ENCODE measurements at places on chromosomes 7 and 10.
A peak's percentile ranks its signal among the peaks of the same experiment; 100 is the strongest.

DNA sequence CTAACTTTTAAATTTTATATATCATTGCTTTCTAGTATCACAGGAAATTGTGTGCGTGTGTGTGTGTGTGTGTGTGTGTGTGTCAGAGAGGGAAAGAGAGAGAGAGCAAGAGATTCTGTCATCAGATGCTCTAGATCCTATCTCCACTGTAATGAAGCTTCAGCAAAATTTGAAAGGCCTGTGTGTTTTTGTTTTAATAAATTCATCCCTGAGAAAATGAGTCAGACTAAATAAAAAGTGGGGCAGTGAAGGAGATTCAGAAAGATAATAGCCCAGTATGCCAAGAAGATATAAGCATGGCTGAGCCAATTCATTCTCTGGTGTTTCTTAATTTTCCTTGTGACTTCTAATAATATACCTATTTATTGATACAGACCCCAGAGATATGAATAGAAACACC is 184.2 kb upstream of the TMEM196 start:
- no peak for DNase-seq

GRCh38 chr7:1669954-1670893 is at the start of gene ELFN1:
TSS of gene ELFN1 (plus strand) at chr7:1670277. CDS start at chr7:1744597, 74,320 bp downstream.
- DNase-seq: peak; percentile 81

DNA sequence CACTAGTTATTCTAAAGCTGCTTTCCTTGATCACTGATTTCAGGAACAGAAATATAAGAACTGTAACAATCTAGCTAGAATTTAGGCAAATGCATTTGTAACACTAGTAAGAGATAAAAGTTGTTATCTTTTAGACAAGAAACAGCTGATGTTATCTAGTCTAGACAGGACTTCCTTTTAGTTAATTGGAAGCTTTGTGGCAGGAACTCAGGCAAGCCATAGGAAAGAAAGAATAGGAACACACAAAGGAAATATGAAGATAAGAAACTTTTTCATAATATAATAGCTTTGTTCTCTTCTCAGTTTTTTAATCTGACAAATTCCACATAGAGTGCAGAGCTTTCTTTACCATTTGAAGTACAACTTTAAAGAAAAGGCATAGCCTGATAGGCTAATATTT is 59.0 kb upstream of the AGR3 start:
- DNase-seq: no peak

DNA sequence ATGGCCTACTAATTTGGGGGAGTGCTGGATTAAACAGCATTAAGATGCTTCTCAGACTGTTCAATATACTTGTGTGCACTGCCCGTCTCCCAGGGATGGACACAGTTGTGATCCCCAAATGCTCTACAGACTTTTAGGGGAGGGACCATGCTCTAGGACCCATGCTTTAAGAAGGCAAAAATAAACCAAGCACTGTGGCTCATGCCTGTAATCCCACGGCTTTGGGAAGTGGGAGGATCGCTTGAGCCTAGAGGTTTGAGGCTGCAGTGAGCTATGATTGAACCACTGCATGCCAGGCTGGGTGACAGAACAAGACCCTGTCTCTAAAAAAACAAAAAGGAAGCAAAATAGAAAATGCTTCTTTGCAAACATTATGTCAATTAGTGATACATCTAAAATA is 102.6 kb downstream of the VOPP1 start:
- DNase-seq: no peak

- DNase-seq: no peak
These were observed 29.5 kb downstream of the CUX1 start for GRCh38 chr7:101846800-101847538.

DNA sequence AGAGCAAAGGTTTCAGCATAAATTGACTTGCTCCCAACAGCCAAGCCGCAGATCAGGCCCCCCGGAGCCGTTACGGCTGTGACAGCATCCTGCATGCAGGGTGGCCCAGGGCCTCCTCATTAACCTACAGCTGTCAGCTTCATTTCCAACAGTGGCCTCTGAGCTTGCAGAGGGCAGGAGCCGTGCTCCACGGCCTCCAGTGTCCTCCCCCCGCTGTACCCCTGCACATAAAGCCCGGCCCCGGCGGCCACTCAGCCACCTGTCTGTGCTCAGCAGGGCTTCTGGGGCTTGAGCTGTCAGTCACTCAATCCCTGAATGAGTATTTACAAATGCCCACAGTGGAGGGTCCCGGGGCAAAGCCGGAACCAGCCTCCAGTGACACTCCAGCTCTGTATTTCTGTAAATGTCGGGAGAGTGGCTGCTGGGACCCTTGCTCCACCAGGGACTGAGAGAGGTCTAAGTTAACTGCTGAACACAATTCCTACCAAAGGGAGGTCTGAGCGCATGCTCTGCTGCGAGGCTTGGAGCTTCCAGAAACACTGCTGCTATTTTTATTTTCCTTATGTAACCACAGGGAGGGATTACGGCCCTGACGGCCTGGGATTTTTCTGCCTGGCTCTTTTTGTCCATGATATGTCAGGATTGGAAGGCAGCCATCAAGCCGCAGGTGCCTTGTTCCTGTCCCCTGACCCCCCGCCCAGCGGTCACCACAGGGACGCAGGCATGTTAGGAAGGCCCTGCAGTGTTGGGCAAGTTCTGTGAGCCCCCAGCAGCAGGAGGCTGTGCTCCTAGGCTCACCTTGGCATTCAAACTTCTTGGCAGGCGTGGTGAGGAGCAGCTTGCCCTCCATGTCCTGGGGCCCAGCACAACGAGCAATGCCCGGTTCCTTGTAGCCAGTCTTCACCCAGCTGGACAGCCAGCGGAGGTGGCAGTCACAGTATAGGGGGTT is 165.0 kb downstream of the SLIT1 start:
- peak; percentile 84 for DNase-seq

DNA sequence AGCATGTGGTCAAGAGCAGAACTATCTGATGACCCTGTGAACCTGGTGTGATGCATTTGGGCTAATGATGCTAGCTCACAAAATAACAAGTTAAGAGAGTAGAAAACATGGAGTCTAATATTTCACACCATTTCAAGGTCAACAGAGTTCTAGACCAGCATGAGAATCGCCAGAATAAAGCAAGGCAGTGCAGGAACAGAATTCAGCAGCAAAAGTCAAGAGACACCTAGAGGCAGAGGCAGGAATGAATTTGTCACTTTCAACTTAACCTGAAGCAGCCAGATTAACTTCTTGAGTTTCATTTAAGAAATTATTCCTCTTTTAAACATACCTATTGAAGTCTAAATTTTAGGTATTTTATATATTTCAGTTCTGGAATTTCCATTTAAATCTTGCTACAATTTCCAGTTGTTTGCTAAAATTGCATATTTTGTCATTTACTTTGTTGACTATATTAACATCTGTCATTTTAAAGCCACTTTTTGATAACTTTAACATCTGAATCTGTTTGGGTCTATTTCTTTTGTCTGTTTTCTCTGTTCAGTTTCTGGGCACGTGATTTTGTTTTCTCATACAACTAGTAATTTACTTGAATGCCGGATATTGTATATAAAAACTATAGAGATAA is 44.2 kb upstream of the PRSS58 start:
- DNase-seq: no peak

GRCh38 chr7:158979635-158980351 is 123.4 kb downstream of the DYNC2I1 start:
- no peak for DNase-seq

GRCh38 chr10:131739206-131739605 is 161.6 kb upstream of the PPP2R2D start:
- no peak for DNase-seq

- no peak for DNase-seq
These were observed 148.0 kb downstream of the LRRN3 start for GRCh38 chr7:111238886-111239285.

DNA sequence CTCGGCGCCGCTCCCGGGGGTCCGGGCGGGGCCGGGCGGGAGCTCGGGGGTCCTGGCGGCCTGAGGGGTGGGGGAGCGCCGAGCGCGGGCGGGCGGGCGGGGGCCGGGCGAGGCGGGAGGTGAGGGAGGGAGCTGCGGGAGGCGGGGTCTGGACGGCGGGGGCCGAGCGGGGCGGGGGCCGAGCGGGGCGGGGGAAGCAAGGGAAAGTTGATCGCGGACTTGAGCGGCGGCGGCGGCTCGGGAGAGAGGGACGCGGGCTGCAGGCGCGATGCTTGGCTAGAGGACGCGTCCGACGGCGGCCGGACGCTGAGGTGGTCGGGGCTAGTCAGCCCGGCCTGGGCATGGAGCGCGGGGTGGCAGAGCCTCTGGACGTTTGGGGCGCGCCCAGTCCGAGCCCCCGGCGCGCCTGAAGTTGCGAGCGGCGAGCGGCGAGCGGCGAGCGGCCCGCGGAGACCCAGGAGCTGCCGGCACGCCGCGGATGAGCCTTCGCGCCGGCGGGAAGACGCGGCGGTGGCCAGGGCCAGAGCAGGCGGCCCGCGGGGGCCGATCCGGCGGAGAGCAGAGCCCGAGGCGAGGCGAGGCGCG is at the start of gene CDH23:
Gene CDH23 (plus strand): TSS at position 210 of the 585 bp plus-strand sequence. CDS start 42,912 bp downstream, outside the sequence.
- DNase-seq: peak; percentile 61

Measured in NCI-H510A treated with DMSO at 0.1 percent for 48 hours (cell line).